ENCODE measurements at places on chromosomes 2 and 18.

DNA sequence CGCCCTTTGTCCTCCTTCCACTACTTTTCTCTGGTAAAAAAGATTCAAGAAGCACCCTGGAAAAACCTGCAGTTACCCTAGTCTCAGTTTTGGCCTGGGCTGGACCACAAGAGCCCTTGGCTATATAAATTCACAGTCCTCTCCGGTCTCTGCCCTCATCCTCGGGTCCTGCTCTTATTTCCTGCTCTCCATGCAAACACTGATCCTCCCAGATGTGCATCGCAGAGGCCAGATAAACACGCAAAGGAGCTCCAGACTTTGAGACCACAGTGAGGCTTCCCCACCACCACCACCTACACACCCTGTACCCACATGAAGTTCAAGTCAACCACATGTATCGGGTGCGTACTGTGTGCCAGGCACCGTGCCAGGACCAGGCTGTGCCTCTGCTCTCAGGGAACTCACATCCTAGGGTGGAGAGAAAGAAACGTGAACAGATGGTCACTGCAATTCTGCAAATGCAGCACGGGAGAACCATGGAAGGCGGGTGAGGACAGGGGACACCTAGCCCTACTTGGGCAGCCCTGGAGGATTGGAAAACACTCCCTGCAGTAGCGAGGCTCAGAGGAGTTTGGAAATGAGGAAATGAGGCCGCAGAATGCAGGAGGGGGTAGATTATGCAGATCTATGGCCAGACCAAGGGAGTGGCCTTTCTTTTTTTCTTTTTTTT, 7.4 kb downstream of the CTDSP1 start:
- peak; percentile 71 for DNase-seq

DNA sequence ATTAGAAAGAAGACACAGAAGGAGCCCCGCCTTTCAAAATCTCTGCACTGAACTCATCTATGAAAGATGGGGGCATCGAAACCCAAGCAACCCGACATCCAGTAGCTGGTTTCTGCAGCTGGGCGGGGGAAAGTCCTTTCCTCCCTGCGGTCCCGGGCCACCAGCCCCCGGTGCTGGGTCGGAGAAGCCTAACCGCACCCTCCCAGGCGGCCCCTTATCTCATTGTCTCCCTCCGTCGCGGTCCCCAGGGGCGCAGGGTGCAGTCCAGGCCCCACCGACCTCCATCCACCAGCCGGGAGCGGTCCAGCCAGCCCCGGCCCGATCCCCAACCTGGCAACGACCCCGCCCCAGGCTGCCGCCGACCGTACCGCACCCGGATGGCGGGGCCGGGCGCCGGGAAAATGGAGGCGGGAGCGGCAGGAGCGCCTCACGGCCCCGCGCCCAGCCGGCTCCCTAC, 452 bp downstream of the RAPH1 start:
- peak; percentile 43 for DNase-seq

DNA sequence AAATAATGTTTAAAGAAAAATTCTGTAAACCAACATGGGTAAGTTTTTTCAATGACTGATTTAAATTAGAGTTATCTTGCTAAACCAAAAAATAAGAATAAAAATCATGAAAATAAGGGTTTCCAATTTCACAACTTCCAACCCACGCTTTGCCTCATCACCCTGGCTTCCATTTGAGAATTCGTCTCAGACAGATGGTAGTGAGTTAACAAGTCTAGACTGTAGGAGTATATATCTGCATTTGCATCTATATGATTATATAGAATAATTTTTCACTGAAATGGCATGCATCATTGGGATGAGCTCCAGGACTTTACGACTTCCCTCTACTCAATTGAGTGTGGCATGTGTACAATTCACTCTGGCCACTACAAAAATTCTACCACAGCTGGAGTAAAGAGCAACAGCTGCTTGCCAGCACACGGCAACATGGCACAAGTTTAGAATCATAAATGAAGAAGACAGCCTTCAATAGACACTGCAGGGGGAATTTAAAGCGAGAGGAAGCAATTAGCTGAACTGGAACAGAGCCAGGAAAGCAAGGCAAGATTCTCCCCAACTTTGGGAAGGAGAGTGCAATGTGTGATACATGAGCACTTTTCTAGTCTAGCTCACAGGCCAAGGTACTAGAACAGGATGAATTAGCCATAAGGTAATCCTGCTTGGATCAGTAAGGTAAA, 1673.5 kb upstream of the CELF4 start:
- no peak for DNase-seq

- no peak for DNase-seq
These were observed 20.8 kb upstream of the CIDEA start for GRCh38 chr18:12233378-12233777.

GRCh38 chr18:57025540-57025939, 121.3 kb upstream of the BOD1L2 start:
- DNase-seq: no peak

- DNase-seq: no peak
These were observed 548.8 kb upstream of the ZNF804A start for GRCh38 chr2:184049566-184049965.

DNA sequence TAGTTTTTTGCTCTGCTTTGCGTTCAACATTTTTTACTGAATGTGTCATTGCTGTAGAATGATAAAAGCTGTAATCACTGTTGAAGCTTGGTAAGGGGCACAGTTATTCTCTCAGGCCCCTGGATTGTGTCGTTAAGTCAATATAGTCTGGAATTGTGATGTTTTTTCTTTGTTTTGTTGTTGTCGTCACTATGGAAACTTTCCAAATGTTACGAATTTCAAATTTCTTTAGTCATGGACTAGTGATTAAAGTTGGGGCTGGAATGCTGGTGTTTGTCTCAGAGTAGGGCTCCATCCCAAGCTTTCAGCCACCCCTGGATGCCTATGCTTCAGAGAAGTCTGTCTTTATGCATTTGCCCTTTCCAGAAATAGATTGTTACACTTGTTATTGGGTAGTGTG, 287.2 kb downstream of the CDH19 start:
- DNase-seq: no peak

- DNase-seq: no peak
These were observed 26.8 kb downstream of the COX7A2L start for GRCh38 chr2:42334220-42334619.

- no peak for DNase-seq
These were observed 13.3 kb upstream of the RAB17 start for GRCh38 chr2:237603718-237604362.

DNA sequence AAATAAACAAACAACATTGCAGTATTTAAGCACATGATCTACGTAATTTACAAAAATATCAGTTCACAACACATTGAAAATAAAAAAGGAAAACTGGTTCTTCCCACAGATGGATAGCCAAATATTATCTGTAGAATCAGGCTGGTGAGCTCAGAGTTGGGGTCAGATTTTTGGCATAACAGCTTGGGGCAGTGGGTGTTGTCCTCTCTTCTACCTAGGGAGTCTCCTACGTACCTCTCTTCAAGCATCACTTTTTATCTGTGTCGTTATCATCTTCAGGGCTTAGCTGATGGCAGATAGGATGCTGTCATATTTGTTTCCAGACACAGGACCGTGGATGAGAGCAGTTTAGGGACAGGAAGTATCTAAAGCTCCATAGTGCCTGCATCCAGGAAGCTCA, 46.2 kb downstream of the EMILIN2 start:
- no peak for DNase-seq

DNA sequence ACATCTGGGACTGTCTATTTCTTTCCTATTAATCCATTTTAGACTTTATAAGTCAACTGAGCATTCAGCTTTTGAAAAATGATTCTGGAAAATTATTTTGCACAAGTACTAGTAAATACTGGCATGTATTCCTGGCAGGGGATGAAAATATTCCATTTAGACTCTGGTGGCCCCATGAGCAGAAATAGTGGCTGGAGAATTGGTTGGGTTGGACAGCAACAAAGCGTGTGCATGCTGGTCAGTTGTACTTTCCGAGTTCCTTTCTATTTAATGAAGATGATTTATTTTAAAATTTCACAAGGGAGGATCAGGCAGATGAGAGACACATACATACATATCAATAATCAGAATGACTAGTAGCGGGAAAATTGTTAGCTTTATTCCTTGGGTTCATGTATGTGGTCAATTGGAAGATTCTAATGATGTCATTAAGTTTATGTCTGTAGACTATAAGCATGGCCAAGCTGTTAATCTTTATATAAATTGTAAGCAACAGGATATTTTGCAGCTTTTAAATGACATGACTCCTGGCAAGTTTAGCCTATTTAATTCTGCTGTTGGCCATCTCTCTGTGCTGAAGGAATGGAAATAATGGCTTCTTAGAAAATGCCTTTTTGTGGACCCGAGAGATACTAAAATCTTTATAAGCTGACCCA, 541.6 kb downstream of the SLC4A3 start:
- DNase-seq: no peak

DNA sequence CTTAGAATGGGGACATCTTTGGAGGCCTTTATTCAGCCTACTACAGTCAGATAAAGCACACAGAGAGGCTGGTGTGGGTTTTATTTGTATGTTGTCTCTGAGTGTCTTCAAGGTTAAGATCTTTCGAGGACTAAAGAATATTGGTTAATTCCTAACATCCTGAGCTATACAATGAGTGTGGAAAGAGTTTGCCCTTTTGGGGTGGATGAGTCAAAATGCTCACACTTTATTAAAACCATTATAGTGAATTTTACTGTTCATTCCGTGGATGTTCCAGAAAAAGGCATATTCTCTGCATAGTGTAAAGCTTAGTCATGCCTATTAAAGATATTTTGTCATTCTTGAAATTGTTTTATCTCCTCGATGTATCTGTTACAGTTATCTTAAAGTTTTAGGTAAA, 29.1 kb upstream of the SLC38A11 start:
- DNase-seq: no peak

GRCh38 chr2:135335256-135335655, 195.8 kb downstream of the ZRANB3 start:
- DNase-seq: no peak

DNA sequence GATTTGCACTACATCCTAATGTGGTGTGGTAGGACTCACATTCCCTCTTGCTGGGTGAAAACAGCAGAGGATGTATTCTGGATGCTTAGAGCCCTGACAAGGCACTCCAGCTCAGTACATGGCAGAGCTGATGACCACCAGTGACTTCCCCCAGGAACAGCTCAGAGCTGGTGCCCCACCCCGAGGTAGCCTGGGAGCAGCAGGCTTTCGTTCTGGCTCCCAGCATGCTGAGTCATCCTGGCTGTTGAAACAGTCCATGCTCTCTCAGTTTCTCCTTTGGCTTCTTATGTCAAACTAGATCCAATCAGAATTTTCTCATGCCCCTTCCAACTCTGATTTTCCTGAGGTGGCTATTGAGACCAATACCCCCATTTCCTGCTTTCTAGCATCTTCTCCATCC, 438.2 kb downstream of the NBAS start:
- no peak for DNase-seq

GRCh38 chr2:72951303-72952095, 34.2 kb downstream of the EMX1 start:
- no peak for DNase-seq

DNA sequence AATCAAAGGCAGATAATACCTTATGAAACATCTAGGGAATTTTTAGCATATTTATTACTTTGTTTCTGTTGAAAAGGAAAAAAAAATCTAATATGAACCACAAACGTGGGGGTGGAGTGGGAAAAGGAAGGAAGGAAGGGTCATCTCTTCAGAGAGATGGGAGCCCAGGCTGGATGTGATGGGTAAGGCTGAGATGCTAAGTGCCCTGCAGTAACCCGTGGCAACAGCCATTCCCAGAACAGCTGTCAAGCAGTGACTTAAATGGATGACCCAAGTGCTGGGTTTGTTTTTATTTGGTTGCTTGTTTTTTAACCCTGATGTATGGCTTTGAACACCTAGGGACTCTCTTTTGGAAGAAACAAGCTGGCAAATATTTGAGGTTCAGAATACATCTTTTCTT, 50.7 kb upstream of the KLF7 start:
- no peak for DNase-seq

GRCh38 chr2:189421644-189422043, 19.6 kb upstream of the WDR75 start:
- DNase-seq: no peak

DNA sequence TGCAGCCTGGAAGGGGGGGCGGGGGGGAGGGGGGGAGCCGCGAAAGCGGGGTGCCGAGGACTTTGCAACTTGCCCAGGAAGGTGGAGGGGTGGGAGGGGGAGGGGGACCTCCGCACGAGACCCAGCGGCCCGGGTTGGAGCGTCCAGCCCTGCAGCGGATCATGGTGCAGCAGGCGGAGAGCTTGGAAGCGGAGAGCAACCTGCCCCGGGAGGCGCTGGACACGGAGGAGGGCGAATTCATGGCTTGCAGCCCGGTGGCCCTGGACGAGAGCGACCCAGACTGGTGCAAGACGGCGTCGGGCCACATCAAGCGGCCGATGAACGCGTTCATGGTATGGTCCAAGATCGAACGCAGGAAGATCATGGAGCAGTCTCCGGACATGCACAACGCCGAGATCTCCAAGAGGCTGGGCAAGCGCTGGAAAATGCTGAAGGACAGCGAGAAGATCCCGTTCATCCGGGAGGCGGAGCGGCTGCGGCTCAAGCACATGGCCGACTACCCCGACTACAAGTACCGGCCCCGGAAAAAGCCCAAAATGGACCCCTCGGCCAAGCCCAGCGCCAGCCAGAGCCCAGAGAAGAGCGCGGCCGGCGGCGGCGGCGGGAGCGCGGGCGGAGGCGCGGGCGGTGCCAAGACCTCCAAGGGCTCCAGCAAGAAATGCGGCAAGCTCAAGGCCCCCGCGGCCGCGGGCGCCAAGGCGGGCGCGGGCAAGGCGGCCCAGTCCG, 540 bp downstream of the SOX11 start:
- DNase-seq: peak; percentile 22

DNA sequence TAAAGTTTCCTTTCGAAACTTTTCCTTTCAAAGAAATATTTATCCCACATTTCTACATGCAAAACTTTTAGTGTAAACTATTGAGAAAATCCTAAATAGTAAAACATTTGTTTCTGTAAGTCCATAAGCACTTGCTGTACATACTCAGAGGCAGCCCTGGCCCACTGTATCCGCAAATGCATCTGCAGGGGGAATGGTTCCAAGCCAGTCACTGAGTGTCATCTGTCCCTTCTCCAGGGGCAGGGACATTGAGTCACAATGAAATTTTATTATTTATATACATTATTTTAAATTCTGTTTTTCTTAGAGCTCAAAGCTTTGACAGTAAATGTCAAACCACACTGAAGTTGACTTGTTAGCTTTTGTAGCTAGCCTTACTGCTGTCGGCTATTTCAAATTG, 367.2 kb downstream of the MTX2 start:
- DNase-seq: no peak

DNA sequence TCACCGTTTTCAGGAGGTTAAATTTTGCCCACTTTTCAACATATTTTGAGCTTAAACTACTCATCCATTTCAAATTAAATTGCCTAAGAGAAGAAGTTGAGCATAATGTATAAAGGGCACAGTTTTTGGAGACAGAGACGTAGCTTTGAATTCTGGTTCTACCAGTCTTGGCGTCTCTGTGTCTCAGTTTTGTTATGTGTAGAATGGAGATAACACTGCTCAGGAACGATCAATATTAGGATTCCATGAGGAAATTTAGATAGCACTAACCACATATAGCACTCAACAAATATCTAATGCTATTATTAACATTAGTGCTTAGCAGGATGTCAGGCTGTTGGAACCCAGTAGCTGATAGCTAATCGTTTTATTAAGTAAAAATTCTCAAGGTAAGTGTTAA, 40.4 kb upstream of the GATA6 start:
- no peak for DNase-seq
